ENCODE measurements at places on chromosomes 2 and 18.

DNA sequence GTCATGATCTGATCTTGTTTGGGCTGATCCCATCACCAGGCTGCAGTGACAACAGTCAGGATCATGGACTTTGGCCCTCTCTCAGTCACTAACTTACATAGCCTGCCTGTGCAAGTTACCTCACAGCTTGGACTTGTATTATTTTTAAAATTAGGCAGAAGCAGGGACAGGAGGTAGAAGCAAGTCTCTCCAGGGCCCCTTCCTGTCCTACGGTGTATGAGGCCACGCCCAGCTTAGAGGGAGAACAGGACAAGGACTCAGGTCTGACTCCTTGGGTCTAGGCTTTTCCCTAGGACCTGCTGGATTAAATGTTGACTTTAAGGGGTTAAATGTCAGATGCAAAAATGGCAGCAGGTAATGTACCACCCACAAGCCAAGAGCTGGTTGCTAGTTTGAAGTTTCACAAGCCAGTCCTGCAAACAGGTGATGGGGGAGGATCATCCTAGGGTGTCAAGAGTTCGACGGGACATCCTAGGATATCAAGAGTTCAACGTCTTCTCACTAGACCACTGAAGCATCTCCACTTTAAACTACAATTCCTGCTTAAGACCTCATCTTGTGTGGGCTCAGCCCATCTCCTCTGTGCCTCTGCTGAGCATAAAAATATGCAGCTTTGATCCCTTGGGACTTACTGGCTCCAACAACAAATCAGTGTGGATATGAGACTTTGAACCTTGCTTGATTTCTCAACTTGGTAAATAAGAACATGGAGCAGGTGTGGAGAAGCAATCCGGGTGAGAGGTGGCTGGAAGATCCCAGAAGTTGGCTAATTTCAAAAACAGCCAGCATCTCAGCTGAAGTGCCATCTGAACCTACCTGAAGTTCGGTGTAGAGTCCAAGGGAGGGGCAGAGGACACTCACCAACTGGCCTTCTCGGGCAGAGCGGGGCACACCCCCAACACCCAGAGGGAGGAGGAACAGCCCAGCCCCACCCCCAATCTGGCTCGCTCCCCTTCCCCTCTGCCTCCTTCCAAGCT is 39.5 kb downstream of the SFXN5 start:
- DNase-seq: no peak

GRCh38 chr2:182064019-182064778 is 78.5 kb downstream of the PPP1R1C start:
- no peak for DNase-seq

GRCh38 chr18:63083555-63083954 is 236.0 kb downstream of the BCL2 start:
- DNase-seq: no peak

DNA sequence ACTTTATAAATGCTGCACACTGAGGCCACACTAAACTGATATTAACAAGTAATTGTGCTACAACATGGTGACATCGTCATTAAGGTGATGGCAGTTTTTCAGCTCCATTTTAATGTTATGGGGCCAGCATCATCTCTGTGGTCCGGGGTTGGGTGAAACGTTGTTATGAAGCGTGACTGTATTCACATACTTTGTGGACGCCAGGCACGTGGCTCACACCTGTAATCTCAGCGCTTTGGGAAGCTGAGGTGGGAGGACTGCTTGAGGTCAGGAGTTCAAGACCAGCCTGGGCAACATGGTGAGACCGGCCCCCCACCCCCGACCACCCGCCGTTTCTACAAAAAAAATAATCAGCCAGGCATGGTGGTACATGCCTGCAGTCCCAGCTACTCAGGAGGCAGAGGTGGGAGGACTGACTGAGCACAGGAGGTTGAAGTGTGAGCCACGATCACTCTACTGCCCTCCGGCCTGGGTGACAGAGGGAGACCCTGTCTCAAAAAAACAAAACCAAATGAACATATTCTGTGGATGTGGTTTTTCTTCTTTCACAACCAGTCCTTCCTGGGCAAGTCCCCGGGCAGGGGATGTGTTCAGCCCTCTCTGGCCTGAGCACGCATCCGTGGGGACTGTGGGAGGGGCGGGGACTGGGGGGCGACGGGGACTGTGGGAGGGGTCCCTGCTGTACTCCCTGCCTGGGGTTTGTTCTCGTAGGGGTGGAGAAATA is 12.9 kb upstream of the GAL3ST2 start:
- DNase-seq: no peak

GRCh38 chr2:36356990-36357846 is 1.6 kb downstream of the CRIM1 start:
- peak; percentile 18 for DNase-seq

GRCh38 chr2:200320344-200320743 is 13.9 kb downstream of the SPATS2L start:
- DNase-seq: no peak

DNA sequence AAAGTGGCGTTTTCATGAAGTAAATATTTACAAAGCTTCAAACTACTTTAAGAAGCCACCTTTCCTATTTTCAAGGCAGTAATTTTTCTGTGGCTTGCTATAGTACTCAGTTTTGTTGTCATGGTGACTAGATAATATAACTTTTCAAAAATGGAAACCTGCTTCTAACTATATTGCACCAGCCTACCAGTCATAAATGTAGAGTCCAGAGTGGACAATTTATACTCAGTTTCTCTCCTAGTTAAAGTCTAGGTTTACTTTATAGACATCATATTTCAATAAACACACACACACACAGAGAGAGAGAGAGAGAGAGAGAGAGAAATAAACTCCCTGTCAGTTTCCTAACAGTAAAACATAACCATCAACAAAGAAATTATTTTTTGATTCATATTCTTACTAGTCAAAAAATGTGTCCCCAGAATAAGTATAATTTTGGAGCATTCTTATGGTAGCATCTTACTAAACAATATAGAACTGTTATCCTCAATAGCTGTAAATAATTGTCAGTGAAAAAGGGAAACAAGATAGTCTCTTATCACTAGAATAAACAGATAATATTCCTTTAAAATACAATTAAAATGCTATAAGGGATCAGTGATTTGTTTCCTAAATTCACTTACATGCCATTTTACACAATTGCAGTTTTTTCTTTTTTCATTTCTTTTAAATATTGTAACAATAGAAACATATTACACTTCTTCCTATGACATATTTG is 163.5 kb upstream of the BOD1L2 start:
- DNase-seq: no peak

- DNase-seq: no peak
These were observed 247.6 kb downstream of the RPRM start for GRCh38 chr2:153230977-153231376.

GRCh38 chr2:165113414-165113813 is 90.4 kb downstream of the SCN3A start:
- no peak for DNase-seq

DNA sequence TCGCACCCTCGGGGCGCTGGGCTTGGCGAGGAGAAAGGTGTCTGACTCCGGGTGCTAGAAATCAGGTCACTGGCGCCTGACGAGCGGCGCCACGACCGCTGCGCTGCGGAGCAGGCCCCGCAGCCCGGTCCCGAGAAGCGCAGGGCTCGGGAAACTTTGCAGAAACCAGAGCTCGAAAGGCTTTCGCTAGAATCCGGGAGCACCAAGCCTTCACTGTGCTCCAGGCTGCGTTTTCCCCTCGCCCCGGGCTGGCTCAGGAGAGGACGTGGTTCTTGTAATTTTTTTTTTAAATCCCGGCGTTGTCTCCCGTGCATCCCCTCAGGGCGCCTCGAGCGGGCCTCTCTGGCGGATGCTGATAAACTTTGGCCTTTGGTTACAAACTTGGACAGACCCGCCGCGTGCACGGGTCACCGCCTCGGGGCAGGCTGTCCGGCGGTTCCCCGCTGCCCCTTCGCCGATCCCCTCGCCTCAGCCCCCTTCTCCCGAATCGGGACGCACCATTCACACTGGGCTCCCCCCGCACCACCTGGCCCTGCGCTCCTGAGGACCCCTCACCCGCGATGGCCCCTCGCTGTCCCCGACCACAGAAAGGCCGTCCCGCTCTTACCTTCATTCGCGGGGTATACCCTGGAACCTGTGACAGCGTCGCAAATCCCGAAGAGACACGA is 419 bp downstream of the EPHA4 start:
- DNase-seq: no peak

GRCh38 chr18:74532511-74533025 is 1.7 kb upstream of the CNDP1 start:
- DNase-seq: no peak

DNA sequence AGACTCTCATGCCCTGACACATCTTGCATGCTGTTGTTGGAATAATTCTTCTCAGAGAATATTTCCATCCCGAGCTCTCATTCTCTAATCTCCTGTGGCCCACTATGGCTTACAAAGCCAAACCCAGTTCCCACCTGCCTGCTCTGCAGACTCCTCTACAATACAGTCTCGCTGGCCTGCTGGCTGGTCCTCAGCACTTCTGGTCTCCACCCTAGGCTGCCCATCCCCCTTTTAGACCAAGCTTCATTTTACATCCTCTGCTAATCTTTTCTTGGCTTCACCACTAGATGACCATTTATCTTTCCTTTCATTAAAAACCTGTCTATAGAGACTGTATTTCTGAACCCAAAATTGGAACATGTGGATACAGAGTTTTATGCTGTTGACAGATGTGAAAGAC is 42.5 kb upstream of the YPEL5 start:
- no peak for DNase-seq

DNA sequence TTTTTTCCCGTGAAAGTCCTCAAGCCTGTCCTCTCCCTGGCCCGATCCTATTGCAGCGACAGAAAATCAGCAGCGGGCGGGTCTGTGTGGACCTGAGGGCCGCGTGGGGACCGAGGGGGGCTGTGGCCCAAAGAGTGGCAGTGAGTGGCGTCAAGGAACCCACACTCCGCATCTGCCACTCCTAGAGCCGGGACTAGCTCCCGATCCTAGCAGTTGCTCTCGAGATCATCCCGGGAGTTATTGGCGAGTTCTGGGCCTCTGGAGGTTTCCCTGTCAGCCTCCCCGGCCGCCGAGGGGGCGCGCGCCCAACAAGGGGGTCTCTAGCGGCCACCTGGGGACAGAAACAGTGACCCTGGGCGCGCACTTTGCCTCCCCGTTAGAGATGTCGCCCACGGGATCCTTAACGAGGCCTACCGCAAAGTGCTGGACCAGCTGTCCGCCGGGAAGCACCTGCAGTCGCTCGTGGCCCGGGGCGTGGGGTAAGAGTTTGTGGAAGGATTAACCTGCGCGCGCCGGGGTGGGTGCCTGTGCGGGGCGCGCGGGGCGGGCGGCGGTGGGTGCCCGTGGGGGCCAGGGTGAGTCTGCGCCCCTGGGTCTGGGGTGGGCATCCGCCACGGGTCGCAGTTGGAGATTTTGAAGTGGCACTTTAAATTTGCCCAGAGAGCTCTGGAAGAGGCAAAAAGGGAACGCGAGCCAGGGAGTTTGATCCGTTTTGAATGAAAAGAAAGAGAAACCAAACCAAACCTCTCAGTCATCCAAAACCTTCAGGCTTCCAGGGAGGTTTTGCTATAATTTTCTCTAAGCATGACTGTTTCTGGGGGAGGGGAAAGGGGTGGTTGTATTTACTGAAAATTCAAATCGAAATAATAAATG is 3.5 kb downstream of the ADCYAP1 start:
- DNase-seq: no peak

GRCh38 chr2:199631129-199631528 is 173.4 kb upstream of the SATB2 start:
- DNase-seq: no peak

GRCh38 chr2:147855316-147855715 is 10.5 kb downstream of the ACVR2A start:
- no peak for DNase-seq

- DNase-seq: no peak
These were observed 243.9 kb downstream of the ATAD2B start for GRCh38 chr2:23683001-23683400.

GRCh38 chr2:166765141-166765540 is 123.1 kb upstream of the XIRP2 start:
- no peak for DNase-seq

DNA sequence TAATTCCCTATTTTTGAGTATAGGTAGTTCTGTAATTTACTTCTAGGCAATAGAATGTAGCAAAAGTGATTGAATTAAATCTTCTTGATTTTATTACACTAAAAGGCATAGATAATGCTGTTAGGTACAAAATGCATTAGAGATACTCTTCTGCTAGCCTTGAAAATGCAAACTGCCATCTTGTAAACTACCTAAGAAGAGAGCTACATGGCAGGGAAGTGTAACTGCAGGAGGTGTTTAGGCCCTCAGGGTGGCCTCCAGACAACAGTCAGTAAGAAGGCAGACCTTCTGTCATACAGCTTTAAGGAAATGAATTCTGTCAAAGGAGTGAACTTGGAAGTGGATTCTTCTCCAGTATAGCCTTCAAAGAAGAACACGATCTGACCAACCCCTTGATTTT is 1396.8 kb upstream of the SLC39A10 start:
- no peak for DNase-seq

GRCh38 chr2:206045251-206045650 is 40.7 kb downstream of the INO80D start:
- DNase-seq: no peak

DNA sequence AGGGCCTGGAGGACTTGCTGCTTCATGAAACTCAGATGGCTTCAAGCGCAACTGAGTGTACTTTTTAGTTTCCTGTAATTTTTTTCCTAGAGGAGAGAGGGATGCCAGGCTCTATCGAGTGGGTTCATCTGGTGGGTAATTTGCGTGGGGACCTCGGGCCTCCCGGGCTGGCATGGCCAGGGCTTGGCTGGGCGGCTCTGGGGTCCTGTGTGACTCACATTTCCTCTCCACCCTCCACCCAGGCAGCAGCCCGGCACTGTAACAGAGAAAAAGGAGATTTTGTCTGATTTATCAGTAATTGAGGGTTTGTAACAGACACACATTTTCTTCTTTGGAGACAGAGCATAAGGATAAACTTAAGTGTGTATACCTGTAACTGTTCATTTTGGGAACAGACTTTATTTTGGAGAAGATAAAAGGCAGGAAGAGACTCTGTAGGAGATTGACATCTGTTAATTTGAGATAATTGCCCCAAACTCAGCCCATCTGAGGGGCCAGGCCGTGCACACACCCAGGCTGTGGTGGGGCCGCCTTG is 64.3 kb downstream of the NFATC1 start:
- no peak for DNase-seq

- no peak for DNase-seq
These were observed 158.1 kb upstream of the CHAC2 start for GRCh38 chr2:53609551-53609950.

DNA sequence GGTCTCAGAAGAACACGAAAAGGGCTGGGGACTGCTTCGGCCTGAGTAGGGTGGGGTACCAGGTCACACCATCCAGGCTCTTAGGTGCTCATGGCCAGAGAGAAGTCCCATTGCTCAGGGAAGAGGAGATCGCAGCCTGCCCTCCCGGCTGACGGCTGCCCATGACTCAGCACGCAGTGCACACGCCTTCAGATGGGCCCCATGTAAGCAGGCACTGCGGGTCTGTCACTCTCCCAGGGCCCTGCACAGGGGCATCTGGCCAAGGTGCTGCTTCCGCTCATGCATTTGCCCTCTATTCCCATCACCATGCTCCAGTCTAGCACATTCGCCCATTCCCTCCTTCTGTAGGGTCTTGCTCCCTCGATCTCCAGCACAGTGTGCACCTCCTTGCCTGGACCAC is 34.7 kb downstream of the SFXN5 start:
- DNase-seq: no peak

Measured in stimulated activated CD4-positive, alpha-beta T cell treated with anti-CD3 and anti-CD28 coated beads, Interleukin-4, amount 100 ng/mL, for 48 hours (primary cell).